ENCODE measurements at places on chromosomes 6 and 20. TPM values are rescaled to one million over a fixed set of nuclear protein-coding genes. Genes with fewer than 3 reads are reported as not detected.
A peak's percentile ranks its signal among the peaks of the same experiment; 100 is the strongest.

Gene FAM209B
- total RNA-seq: 3.9 TPM

Gene MCCD1
- not detected for total RNA-seq

Gene BNIP5
- not detected for total RNA-seq

Gene C20orf96
- 2.4 TPM for total RNA-seq

Gene OR12D3
- total RNA-seq: not detected

Gene RIPPLY2
- not detected for total RNA-seq

Gene TFAP2D
- total RNA-seq: not detected

Gene DDX43
- 2.5 TPM for total RNA-seq

Gene TRIM10
- not detected for total RNA-seq

Gene EEF1A2
- total RNA-seq: 0.92 TPM

Gene TINAG
- total RNA-seq: not detected

Gene TP53TG5
- 0.36 TPM for total RNA-seq

Gene ZNF311
- 0.31 TPM for total RNA-seq

Gene TRIM15
- total RNA-seq: not detected

Gene ADGRB3
- total RNA-seq: not detected

GRCh38 chr20:38863024-38863851 lies 57.7 kb downstream of the PPP1R16B start:
- DNase-seq: no peak
- no peaks in the 10 kb centered on the region for H3K27me3 ChIP-seq
- H3K27ac ChIP-seq: peak overlapping the region; percentile 75
- H3K4me1 ChIP-seq: peaks cover 67% of the 10 kb centered on the region

- H3K27ac ChIP-seq: no peak overlapping the region
- DNase-seq: no peak
- H3K4me1 ChIP-seq: peaks cover 8% of the 10 kb centered on the region
- peaks cover 3% of the 10 kb centered on the region for H3K36me3 ChIP-seq
- H3K4me3 ChIP-seq: no peak overlapping the region
- H3K27me3 ChIP-seq: no peaks in the 10 kb centered on the region
These were observed 166.4 kb downstream of the NFATC2 start for GRCh38 chr20:51376111-51376510.

- H3K4me3 ChIP-seq: no peak overlapping the region
- no peaks in the 10 kb centered on the region for H3K27me3 ChIP-seq
- H3K4me1 ChIP-seq: no peaks in the 10 kb centered on the region
- no peak for DNase-seq
- H3K36me3 ChIP-seq: no peaks in the 10 kb centered on the region
- no peak overlapping the region for H3K27ac ChIP-seq
These were observed 477.2 kb upstream of the SULF2 start for GRCh38 chr20:48262466-48262865.

GRCh38 chr20:1632178-1632577 lies 12.4 kb upstream of the SIRPB1 start:
- H3K27ac ChIP-seq: peak overlapping the region; percentile 68
- peaks cover 66% of the 10 kb centered on the region for H3K36me3 ChIP-seq
- DNase-seq: no peak

DNA sequence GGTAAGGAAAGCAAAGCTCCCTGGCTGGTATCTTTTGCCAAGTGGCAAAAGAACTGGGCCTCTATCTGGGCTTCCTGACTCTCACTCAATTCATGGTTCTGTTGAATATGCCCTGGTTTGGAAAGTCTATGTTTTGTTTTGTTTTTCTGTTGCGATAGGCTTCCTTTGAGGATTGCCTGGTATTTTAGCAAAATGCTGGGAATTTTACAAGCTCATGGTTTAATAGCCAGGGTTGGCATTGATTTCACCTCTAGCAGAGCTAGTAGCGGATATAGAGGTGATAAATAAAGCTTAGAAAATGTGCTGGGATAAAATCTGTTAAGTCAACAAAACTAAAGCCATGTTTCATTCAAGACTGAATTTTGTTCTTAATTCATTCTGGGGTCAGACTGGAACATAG lies 109.9 kb downstream of the RNF144B start:
- no peaks in the 10 kb centered on the region for H3K27me3 ChIP-seq
- no peak overlapping the region for H3K27ac ChIP-seq
- no peak overlapping the region for H3K4me3 ChIP-seq

- H3K4me3 ChIP-seq: no peak overlapping the region
- no peaks in the 10 kb centered on the region for H3K36me3 ChIP-seq
- H3K27me3 ChIP-seq: peaks cover 4% of the 10 kb centered on the region
- H3K27ac ChIP-seq: no peak overlapping the region
- H3K4me1 ChIP-seq: no peaks in the 10 kb centered on the region
These were observed 130.2 kb upstream of the HDDC2 start for GRCh38 chr6:125431971-125432370.

DNA sequence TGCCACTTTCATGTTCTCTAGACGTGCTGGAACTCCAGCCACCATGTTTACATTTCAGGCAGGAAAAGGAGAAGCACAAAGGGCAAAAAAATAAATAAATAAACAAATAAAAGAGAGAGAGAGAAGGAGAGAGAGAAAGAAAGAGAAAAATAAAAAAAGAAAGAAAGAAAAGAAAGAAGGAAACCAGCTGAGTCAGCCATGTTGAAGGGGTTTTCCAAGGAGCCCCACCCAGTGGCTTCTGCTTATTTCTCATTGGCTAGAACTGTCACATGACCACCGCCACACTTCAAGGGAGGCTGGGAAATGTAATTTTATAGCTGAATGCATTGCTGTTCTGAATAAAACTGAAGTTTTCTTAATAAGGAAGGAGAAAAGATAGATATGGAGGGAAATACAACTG lies 71.1 kb downstream of the BFSP1 start:
- H3K36me3 ChIP-seq: no peaks in the 10 kb centered on the region
- H3K4me1 ChIP-seq: no peaks in the 10 kb centered on the region
- H3K4me3 ChIP-seq: no peak overlapping the region
- H3K27me3 ChIP-seq: peaks cover 4% of the 10 kb centered on the region

DNA sequence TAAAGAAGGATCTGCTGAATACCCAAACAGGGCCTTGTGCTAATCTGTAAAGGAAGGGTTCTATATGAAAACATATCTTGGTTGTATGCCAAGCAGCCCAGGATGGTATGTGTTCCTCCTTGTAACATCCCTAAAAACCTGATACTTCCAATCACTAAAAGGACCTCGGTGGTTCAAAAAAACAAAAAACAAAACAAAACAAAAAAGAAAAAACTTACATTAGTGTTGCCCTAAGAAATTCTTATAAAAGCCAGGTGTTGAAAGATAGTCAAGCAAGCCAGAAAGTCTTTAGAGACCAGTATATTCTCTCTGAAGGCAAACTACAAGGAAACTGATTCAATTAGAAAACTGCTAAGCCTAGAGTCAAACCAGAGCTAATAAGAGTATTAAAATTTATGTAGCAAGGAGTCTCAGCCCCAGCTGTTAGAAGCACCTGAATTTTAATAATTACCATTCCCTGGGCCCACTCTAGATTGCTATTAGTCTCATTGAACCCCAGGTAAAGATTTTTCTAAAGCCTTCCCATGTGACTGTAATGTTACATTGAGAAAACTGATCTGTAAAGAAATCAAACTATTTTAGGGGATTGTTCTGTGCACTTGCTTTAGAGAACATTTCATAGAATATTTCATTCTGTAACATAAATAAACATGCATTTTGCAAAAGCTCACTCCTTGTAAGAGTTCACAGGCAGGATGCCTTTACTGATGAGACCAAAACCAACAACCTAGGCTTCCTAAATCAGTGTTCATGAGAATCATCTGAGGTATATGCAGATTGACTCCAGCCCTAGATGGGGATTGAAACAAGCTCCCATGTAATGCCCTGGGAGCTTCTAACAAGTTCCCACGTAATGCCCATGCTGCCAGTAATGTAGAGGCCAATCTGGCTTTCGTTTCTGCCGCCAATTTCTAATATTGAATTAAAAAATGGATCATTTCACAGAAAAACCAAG lies 95.2 kb upstream of the BTN3A2 start:
- H3K36me3 ChIP-seq: no peaks in the 10 kb centered on the region
- no peak overlapping the region for H3K4me3 ChIP-seq
- H3K4me1 ChIP-seq: peaks cover 28% of the 10 kb centered on the region
- no peaks in the 10 kb centered on the region for H3K27me3 ChIP-seq
- H3K27ac ChIP-seq: no peak overlapping the region
- no peak for DNase-seq

- DNase-seq: no peak
- no peak overlapping the region for H3K4me3 ChIP-seq
- peaks cover 83% of the 10 kb centered on the region for H3K36me3 ChIP-seq
- no peak overlapping the region for H3K27ac ChIP-seq
- H3K4me1 ChIP-seq: no peaks in the 10 kb centered on the region
These were observed 161.7 kb downstream of the DTNBP1 start for GRCh38 chr6:15500901-15501825.

- H3K4me1 ChIP-seq: peaks cover 53% of the 10 kb centered on the region
- peak within 1 kb of the TSS; percentile 99 for H3K4me3 ChIP-seq
- DNase-seq: peak; percentile 90
- H3K27ac ChIP-seq: peak within 1 kb of the TSS; percentile 96
- no peaks in the 10 kb centered on the region for H3K27me3 ChIP-seq
These were observed at the start of gene PPP1R18 for GRCh38 chr6:30686009-30686907. TSS of gene PPP1R18 (minus strand) at chr6:30686645. CDS start at chr6:30686018, 627 bp downstream.

DNA sequence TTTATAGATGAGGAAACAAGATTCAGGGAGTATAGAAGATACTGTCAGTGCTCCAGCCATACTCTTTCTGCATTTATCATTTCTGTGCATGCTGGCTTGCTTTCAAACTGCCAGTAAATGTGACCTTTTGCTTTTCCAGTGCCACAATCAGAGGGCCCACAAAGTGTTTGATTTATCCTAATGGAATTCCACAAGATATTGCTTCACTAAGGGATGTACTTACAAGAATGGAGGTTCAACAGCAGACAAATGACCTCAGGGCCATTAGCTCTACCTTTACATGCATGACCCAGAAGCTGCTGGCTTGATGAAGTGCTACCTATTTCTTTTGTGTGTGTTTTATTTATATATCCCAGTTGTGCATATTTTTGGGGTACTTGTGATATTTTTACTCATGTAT lies 171.5 kb upstream of the GRIK2 start:
- H3K27me3 ChIP-seq: no peaks in the 10 kb centered on the region
- DNase-seq: no peak
- H3K4me1 ChIP-seq: no peaks in the 10 kb centered on the region
- H3K27ac ChIP-seq: no peak overlapping the region

- DNase-seq: no peak
- no peaks in the 10 kb centered on the region for H3K36me3 ChIP-seq
- H3K4me1 ChIP-seq: no peaks in the 10 kb centered on the region
These were observed 140.5 kb downstream of the CD83 start for GRCh38 chr6:14258117-14258516.

GRCh38 chr20:44006126-44006525 lies 91.5 kb downstream of the TOX2 start:
- no peak for DNase-seq
- H3K36me3 ChIP-seq: no peaks in the 10 kb centered on the region
- H3K4me3 ChIP-seq: no peak overlapping the region
- H3K27ac ChIP-seq: no peak overlapping the region
- H3K4me1 ChIP-seq: peaks cover 11% of the 10 kb centered on the region

- H3K4me1 ChIP-seq: no peaks in the 10 kb centered on the region
- no peaks in the 10 kb centered on the region for H3K36me3 ChIP-seq
- no peaks in the 10 kb centered on the region for H3K27me3 ChIP-seq
- H3K4me3 ChIP-seq: no peak overlapping the region
- DNase-seq: no peak
These were observed 877.5 kb upstream of the ADGRB3 start for GRCh38 chr6:67757465-67758033.

DNA sequence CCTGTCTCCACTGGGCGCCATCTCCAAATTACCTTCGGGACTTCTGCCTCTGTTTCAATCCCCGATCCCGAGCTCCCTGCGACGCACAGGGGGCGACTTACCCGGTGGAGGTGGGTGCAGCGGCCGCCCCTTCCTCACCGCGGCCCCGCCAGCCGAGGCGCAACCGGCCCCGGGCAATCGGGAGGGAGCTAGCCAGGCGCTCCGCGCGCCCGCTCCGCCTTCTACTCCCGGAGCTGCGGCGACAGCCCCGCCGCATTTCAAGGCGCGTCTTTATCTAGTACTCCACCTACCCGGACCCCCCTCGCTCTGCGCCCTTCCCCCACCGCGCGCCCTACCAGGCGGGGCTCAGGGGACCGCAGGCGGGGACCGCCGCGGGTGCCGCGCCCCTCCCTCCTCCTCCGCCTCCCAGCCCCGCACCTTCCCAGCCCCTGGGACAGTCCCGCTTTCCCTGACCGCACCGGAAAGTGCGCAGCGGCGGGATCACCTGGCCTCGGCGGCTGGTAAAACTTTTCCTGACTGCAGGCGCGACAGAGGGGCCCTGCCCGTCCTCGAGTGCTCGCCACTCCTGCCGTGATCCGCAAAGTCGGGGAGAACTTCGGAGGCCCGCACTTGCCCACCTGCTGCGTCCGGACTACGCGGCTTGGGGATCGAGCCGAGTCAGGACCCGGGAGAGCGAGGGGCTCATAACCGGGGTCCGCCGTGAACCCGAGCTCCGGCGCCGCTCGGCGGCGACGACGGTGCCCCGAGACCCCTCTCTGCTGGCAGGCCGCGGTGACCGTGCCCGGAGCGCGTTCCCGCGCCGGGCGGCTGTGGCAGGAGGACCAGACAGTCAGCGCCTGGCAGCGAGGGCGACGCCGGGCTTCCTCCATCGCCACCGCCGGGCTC lies 8.0 kb upstream of the NKX2-2 start:
- peaks cover 79% of the 10 kb centered on the region for H3K27me3 ChIP-seq
- H3K27ac ChIP-seq: no peak overlapping the region
- H3K4me1 ChIP-seq: peaks cover 41% of the 10 kb centered on the region
- H3K36me3 ChIP-seq: no peaks in the 10 kb centered on the region
- no peak for DNase-seq
- no peak overlapping the region for H3K4me3 ChIP-seq

- peaks cover 78% of the 10 kb centered on the region for H3K36me3 ChIP-seq
- H3K4me3 ChIP-seq: no peak overlapping the region
- H3K27me3 ChIP-seq: no peaks in the 10 kb centered on the region
These were observed 14.3 kb downstream of the TTPAL start for GRCh38 chr20:44489931-44490330.

GRCh38 chr20:48236000-48236970 lies 451.0 kb upstream of the SULF2 start:
- no peak overlapping the region for H3K27ac ChIP-seq
- H3K4me3 ChIP-seq: no peak overlapping the region
- no peak for DNase-seq
- H3K4me1 ChIP-seq: no peaks in the 10 kb centered on the region
- H3K27me3 ChIP-seq: no peaks in the 10 kb centered on the region

GRCh38 chr20:11982289-11982954 lies 64.7 kb downstream of the BTBD3 start:
- H3K36me3 ChIP-seq: no peaks in the 10 kb centered on the region
- no peaks in the 10 kb centered on the region for H3K4me1 ChIP-seq
- H3K27ac ChIP-seq: no peak overlapping the region
- DNase-seq: no peak
- no peak overlapping the region for H3K4me3 ChIP-seq
- H3K27me3 ChIP-seq: no peaks in the 10 kb centered on the region

DNA sequence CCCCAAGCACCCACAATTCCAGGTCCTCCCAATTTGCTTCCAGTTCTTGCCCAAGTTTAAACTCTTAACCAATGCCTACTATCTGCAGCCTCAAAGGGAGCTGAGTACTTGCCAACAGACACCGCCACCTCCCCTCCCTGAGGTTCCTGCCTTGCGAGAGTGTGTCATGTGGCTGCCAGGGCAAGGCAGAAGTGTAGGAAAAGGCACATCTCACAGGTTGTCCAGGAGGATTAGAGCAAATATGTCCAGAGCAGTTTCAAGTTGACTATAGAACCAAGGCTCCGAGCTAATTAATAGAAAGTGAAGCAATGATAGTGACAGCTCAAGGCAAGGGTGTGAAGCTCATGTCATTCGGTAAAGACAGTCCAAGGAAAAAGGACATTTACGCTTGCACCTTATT lies 127.8 kb downstream of the ATXN1 start:
- H3K27ac ChIP-seq: no peak overlapping the region
- no peaks in the 10 kb centered on the region for H3K36me3 ChIP-seq
- H3K4me3 ChIP-seq: no peak overlapping the region
- H3K4me1 ChIP-seq: peaks cover 13% of the 10 kb centered on the region
- no peaks in the 10 kb centered on the region for H3K27me3 ChIP-seq
- no peak for DNase-seq

All from CD4-positive, alpha-beta T cell (primary cell).